ENCODE measurements at places on chromosomes 12 and 14.

DNA sequence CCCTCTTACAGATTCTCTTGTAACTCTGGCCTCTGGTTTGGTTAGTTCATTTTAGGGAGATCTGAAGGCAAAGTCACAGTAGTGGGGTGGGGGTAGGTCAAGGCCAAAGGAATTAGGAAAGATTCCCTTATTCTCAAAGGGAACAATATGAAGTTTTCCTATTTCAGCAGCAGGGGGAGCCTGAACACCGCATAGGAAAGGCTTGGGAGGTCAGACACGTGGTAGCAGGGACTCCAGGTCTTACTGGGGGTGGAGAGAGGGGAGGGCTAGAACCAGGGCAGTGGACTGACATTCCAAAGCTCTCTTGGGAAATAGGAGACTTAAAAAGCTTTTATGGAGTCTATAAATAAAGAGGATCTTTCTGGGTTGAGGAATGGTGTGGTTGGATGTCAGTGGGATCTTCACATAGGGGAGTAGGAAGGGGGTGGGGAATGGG, 1.3 kb downstream of the ZC3H10 start:
- DNase-seq = peak; percentile 25

DNA sequence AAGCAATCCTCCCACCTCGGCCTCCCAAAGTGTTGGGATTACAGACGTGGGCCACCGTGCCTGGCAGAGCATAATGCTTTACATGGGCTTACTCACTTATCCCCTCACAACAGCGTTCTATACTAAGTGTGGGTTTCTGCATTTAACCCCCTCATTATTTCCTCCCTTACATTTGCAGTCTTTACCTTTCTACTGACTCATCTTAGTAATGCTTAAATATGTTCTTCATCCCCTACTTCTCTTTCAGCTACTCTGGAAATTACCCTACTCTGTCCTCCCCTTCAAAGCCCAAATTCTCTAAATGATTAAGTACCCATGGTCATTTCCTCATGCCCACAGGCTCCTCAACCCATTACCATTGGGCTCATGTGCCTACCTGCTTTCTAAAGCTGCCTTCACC, 40.7 kb downstream of the NKX2-1 start:
- DNase-seq = no peak

DNA sequence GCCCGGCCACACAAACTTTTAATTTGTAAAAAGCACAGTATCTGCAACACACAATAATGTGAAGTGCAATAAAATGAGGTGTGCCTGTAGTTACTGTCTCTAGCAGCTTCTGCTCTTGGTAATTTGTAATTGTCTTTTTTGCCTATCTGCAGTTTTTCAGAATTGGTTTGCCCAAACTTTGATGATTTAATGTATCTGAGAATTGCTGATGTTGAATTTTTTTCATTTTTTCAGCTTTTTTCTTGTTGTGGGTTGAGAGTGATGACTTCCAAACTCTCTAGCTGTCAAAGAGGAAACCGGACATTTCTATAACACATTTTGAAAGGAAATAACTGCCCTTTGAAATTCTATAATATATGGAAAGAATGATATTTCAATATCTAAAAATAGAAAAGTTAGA, 236.9 kb downstream of the RERGL start:
- no peak for DNase-seq

DNA sequence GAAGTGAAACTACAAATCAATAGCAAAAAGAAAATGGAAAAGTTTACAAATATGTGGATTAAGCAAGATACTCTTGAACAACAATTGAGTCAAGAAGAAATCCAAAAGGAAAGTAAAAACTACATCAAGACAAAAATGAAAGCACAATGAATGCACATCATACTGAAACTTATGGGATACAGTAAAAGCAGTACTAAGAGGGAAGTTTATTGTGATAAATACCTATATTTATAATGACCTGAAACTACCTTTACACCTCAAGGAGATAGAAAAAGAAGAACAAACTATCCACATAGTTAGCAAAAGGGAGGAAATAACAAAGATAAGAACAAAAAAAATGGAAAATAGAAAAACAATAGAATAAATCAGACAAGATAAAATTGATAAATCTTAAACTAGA, 375.0 kb downstream of the TRHDE start:
- no peak for DNase-seq

GRCh38 chr12:68789144-68789878, 18.7 kb upstream of the MDM2 start:
- no peak for DNase-seq

DNA sequence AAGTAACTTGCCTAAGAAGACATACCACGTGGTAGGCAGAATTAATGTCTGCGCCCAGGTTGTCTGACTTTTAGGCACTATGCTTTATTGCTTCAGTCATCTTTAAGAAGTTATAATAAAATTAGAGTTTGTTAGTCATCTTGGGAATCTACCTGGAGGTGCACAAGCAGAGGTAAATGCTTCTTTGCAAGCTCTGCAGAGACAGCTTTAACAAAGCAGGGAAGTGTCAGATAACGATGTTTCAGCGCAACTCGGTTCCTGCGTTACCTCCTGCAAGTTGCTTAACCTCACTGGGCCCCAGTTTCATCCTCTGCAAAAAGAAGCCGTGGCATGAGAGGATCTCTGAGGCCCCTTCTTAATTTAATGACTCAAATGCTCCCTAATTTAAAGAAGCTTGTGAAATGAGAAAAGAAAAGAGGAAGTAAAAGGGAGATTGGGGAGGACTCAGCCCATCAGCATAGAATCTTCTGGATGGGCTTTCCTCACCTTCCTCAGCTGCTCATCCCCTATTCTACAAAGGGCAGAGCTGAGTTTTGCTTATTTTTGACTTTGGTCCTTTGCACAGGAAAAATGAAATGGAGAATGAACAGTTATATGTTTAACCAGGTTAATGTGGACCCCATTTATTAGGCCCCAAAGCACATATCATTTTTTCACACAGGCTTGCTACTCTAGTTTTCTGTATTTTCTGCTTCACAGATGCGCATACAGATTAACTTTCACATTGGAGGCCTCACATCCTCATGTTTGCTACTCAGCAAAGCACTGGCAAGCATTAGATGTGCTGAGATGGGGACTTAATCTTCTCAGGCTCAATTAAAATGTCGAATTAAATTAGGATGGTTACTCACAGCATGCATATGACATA, 5.1 kb downstream of the ARHGDIB start:
- no peak for DNase-seq

DNA sequence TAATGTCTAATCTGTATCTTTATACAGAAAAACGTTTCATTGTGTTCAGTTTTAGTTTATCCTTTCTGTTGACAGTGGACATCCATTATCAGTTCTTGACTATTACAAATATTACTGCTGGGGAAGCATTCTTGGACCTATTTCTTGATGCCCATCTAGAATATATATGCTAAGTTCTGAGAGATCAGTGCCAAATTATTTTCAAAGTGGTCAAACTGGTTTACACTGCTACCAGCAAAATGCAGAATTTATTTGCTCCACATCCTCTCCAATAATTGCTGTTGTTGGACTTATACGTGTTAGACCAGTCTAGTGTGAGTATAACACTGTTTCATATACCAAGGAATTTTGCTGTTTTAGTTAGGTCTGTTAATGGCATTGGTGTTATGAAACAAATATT, 85.5 kb upstream of the TRAF3 start:
- DNase-seq = no peak

- no peak for DNase-seq
Observed at GRCh38 chr14:33857650-33858049, 93.2 kb downstream of the EGLN3 start.

DNA sequence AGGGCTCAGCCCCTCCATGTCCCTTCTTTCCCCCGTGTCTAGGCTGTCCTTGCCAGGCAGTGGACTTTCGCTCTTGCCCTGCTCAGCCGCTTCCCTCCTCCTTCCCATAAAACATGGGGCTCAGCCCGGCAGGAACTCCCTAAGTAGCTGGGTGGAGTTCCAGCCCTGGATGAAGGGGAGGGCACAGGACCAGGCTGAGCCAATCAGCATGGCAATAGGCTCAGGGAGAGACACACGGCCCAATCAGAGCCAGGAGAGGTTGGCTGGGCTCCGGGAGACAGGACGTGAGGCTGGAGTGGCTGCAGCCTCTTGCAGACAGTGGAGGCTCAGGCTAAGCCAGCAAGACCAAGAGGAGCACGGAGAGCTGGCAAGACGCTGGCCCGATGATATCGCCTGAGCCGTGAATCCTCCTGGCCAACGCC, 54.3 kb downstream of the GALNT9 start:
- no peak for DNase-seq

DNA sequence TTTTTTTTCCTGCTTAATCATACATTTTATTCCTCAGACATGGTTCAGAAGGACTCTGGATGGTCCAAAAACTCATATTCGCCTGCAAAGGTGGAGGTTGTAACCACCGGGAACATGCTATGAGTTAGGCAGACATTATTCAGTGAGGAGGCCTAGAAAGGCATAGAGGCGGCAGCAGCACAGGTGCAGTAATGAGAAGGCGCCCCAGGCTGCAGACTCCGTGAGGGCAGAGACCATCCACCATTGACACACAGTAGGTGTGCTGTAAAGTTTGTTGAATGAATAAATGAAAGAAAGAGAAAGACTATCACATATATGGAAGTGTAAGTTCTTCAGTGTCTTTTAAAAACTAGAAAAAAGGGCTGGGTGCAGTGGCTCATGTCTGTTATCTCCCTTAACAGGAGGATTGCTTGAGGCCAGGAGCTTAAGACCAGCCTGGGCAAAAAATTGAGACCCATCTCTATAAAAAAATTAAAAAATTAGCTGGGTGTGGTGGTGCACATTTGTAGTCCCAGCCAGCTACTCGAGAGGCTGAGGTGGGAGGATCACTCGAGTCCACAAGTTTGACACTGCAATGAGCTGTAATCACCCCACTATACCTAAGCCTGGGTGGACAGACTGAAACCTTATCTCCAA, 34.5 kb upstream of the PTGR2 start:
- DNase-seq = no peak

DNA sequence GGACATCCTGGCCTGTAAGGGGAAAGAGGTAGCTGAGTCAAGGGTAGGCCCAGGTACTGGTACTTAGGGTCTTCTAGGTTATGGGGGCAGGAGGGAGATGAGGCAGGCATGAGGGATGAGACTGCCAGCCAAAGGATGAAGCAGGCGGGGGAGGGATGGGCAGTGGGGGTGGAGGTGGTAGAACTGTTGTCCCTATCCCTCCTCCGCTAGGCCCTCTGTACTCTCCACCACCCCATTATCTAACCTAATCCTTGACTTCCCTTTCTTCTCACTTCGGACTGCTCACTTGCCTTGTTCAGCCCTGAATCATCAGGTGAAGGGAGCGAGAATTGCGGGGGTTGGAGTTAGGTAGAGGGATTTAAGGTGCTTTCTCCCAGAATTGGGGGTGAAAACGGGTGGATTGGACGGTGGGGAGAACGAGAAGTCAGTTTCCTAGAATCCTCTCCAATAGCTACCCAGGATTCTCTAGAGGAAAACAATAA, 562 bp downstream of the PAN2 start:
- no peak for DNase-seq

DNA sequence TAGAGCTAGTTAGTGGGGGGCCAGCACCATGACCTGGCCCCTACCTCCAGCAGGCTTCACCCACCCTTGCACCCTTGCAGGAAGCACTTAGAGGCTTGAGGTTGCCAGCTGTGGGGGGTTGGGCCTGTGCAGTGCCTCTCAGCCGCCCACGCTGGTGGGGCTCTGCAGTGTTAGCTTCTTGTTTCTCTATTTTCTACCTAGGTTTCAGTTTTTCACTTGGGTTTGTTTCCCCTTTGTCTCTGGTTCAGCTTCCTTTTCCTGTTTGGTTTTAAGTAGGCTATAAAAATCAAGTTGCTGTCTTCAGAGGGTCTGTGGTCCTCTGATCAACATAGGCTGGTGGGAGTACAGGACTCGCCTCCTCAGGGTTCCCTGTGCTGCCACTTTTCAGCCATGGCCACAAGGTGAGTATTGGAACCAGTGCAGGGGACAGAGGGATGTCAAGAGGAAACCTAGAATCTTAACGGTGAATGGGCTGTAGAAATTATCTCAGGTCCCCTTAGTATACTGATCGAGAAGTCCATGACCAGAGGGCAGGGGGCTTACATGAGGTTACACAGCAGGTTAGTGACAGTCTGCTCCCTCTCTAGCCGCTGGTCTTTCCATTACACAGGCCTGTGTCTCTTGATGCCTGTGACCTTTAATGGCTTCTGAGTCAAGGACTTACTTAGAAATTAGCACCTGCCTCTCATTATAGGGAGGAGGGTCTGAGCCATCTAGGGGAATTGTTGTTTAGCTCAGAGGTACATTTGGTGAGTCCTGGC, at the start of gene EVL:
Gene EVL (plus strand): TSS at position 312 of the 761 bp plus-strand sequence. CDS start 79 bp downstream, at position 391.
- peak; percentile 78 for DNase-seq

GRCh38 chr12:131391399-131391798, 319.5 kb upstream of the SFSWAP start:
- DNase-seq = no peak

DNA sequence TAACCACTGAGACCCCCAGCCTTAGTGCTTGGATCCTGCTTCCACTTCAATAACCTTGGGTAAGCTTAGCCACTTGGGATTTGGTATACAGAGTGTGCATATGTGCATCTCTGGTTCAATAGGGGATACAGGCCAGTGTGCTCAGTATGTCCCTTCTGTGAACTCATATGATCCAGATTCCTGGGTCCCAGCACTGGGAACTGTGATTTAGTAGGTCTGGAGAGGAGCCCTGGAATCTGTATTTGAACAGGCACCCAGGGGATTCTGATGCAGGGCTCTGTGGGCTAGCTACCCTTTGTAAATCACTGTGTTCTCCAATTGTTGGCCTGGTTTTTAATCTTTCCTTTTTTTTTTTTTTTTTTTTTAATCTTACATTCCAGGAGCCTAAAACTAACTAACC, 9.8 kb upstream of the RNU6-8 start:
- DNase-seq = no peak

- DNase-seq = no peak
Observed at GRCh38 chr12:17132336-17132735, 526.4 kb upstream of the LMO3 start.

GRCh38 chr12:3185260-3185870, 108.2 kb downstream of the TSPAN9 start:
- no peak for DNase-seq

GRCh38 chr12:45217846-45218245, 2.0 kb downstream of the ANO6 start:
- DNase-seq = no peak

DNA sequence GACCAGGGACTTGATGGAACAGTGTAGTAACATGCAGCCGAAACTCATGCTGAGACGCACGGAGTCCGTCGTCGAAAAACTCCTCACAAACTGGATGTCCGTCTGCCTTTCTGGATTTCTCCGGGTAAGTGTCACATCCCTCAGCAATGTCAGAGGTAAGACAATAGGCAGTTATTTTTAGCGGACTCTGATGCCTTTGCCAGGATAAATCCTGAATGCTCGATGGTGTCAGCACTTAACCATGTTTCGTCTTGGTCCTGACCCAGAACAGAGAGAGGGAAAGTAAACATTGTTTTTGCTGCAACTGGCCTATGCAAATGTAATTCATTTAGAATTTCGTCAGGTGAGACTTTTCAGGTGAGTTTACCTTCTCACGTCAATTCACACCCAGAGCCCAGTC, 112.3 kb downstream of the PLXNC1 start:
- no peak for DNase-seq

GRCh38 chr14:65003394-65003793, 16.7 kb downstream of the FNTB start:
- no peak for DNase-seq

Measured in activated CD4-positive, CD25-positive, alpha-beta regulatory T cell (primary cell).